ENCODE measurements at places on chromosomes 13 and 19.

DNA sequence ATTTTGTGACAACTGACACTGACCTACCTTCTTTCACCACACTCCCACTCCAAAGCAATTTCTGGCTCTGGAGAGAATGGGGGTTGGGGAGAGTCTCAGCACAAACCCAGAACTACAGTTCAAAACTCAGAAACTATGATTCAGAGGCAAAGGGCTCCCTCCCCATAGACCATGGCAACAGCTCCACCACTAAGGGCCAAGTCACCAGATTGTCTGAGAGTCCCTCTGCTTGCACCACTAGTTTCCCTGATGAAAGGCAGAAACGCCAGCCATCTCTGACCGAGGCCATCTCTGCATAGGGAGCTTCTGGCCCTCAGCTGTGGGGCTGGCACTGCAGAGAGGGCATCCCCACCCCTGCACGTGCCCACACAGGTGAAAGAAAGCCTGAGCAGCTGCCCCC, 112.4 kb upstream of the VSTM2B start:
- no peak overlapping the region for H3K27ac ChIP-seq
- H3K4me1 ChIP-seq, result no peaks in the 10 kb centered on the region
- no peaks in the 10 kb centered on the region for H3K27me3 ChIP-seq
- no peak for DNase-seq
- H3K4me3 ChIP-seq, result no peak overlapping the region

DNA sequence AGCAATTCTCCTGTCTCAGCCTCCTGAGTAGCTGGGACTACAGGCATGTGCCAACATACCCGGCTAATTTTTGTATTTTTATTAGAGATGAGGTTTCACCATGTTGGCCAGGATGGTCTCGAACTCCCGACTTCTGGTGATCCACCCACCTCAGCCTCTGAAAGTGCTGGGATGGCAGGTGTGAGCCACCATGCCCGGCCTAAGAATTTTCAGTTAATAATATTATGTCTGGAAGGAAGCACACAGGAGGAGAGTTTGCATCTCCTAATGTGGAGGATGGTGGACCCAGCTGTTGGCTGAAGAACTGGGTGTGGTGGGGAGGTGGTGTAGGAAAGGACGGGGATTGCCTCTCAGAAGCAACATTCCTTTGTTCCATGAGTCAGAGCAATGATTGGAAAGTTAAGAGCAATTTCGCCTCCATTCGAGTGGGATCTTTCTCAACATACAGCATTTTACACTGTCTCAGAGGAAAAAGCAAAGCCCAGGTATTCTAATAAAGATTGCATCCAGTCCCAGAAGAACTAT, 11.9 kb downstream of the PDCD2L start:
- H3K4me1 ChIP-seq, result no peaks in the 10 kb centered on the region
- no peak overlapping the region for H3K27ac ChIP-seq
- DNase-seq, result no peak
- no peaks in the 10 kb centered on the region for H3K27me3 ChIP-seq

DNA sequence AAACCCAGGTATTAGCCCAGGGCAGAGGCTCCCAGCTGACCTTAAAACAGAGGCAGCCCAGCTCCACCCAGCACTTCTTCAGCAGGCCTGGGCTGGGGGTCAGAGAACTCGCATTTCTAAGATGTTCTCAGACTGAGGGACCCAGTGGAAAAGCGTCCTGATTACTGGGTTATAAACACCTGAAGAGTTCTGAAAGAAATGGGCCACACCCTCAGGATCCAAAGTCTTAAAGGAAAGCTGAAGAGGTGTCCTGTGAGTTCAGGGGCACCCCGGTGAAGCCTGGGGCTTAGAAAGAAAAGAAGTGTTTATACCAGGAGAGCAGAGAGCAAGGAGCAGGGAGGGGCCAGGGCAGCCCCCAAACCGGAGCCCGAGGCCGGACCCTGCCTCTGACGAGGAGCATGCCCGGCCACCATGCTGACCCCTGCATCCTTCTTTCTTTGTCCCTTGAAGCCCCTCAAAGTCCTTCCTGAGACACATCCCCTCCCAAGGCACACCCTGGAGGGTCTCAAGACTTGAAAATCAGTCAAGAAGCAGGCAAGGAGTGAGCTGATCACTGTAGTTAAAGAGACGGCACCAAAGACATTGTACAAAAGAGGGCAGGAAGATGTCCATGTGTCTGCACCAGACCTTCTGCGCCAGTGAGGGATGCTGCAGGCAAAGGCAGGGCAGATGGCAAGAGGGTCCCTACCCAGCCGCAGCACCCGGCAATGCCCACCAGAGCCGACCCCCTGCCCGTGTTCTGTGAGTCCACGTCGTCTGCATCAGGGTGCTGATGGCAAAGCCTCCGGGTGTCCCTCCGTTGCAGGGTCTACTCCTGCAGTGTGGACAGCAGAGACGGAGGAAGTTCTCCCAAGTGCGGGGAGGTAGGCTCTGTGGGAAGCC, 10.6 kb upstream of the RAB20 start:
- H3K4me3 ChIP-seq, result no peak overlapping the region
- DNase-seq, result no peak
- H3K27ac ChIP-seq, result no peak overlapping the region
- peaks cover 8% of the 10 kb centered on the region for H3K27me3 ChIP-seq
- H3K36me3 ChIP-seq, result no peaks in the 10 kb centered on the region

DNA sequence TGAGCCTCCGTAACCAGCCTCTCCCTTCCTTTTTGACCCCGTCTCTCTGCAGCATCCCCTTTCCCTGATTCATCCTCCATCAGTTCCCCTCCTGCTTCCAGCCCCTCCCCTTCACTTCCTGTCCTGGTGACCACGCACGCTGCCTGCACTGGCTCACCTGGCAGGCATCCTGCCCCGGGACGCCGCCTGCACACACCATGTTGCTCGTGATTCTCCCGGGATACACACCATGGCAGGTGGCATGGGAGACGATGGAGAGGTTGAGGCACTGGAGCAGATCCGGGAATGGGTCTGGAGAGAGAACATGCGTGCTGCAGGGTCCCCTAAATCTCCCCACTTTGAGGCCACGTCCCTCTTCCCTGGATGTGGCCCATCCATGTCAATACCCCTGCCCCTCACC, 4.2 kb downstream of the KLK12 start:
- H3K36me3 ChIP-seq, result no peaks in the 10 kb centered on the region
- no peaks in the 10 kb centered on the region for H3K4me1 ChIP-seq
- no peaks in the 10 kb centered on the region for H3K27me3 ChIP-seq
- no peak overlapping the region for H3K27ac ChIP-seq

- no peak overlapping the region for H3K27ac ChIP-seq
- no peaks in the 10 kb centered on the region for H3K4me1 ChIP-seq
- H3K27me3 ChIP-seq, result peaks cover 2% of the 10 kb centered on the region
- H3K36me3 ChIP-seq, result no peaks in the 10 kb centered on the region
- DNase-seq, result no peak
Observed at GRCh38 chr13:58933475-58933874, 1230.3 kb downstream of the DIAPH3 start.

- no peaks in the 10 kb centered on the region for H3K36me3 ChIP-seq
- peaks cover 25% of the 10 kb centered on the region for H3K4me1 ChIP-seq
- no peak for DNase-seq
- H3K27me3 ChIP-seq, result no peaks in the 10 kb centered on the region
- H3K4me3 ChIP-seq, result no peak overlapping the region
Observed at GRCh38 chr13:51614350-51614786, 30.1 kb downstream of the WDFY2 start.

DNA sequence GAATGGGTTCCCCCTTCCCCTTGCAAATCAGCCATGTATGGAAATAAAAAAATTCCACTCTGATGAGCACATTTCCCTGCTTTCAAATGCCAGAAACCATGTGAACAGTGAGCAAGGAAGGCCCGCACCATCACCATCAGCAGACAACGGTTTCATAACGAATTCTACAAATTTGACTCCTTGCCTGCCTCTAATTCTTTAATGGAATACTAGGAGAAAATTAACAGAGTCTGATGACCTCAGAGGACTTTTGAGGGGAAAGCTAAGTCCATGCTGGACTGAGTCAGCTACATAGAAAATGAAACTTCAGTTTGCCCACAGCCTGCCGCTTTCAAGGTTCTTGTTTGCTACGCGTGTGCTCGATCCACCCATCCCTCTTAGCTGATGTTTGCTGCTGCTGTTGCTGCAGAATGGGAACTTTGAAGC, 46.7 kb upstream of the KL start:
- DNase-seq, result no peak
- no peak overlapping the region for H3K27ac ChIP-seq
- H3K36me3 ChIP-seq, result no peaks in the 10 kb centered on the region
- no peaks in the 10 kb centered on the region for H3K4me1 ChIP-seq
- H3K4me3 ChIP-seq, result no peak overlapping the region

DNA sequence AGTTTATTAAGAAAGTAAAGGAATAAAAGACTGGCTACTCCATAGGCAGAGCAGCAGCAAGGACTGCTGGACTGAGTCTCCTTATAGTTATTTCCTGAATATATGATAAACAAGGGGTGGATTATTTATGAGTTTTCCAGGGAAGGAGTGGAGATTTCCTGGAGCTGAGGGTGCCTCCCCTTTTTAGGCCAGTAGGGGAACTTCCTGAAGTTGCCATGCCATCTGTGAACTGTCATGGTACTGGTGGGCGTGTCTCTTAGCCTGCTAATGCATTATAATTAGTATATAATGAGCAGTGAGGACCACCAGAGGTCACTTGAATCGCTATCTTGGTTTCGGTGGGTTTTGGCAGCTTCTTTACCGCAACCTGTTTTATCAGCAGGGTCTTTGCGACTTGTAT, 13.5 kb downstream of the ZSCAN5A start:
- H3K27me3 ChIP-seq, result no peaks in the 10 kb centered on the region
- no peak overlapping the region for H3K4me3 ChIP-seq
- DNase-seq, result no peak
- no peaks in the 10 kb centered on the region for H3K36me3 ChIP-seq
- H3K4me1 ChIP-seq, result peaks cover under 1% of the 10 kb centered on the region
- H3K27ac ChIP-seq, result no peak overlapping the region

GRCh38 chr19:49930483-49931011, 1.2 kb upstream of the NUP62 start:
- H3K4me1 ChIP-seq, result peaks cover 11% of the 10 kb centered on the region
- peak overlapping the region; percentile 78 for H3K27ac ChIP-seq
- H3K4me3 ChIP-seq, result no peak overlapping the region
- DNase-seq, result no peak

- no peaks in the 10 kb centered on the region for H3K27me3 ChIP-seq
- no peak overlapping the region for H3K4me3 ChIP-seq
- no peak for DNase-seq
- no peaks in the 10 kb centered on the region for H3K4me1 ChIP-seq
- no peak overlapping the region for H3K27ac ChIP-seq
- no peaks in the 10 kb centered on the region for H3K36me3 ChIP-seq
Observed at GRCh38 chr19:55504252-55504603, 16.0 kb downstream of the SSC5D start.

DNA sequence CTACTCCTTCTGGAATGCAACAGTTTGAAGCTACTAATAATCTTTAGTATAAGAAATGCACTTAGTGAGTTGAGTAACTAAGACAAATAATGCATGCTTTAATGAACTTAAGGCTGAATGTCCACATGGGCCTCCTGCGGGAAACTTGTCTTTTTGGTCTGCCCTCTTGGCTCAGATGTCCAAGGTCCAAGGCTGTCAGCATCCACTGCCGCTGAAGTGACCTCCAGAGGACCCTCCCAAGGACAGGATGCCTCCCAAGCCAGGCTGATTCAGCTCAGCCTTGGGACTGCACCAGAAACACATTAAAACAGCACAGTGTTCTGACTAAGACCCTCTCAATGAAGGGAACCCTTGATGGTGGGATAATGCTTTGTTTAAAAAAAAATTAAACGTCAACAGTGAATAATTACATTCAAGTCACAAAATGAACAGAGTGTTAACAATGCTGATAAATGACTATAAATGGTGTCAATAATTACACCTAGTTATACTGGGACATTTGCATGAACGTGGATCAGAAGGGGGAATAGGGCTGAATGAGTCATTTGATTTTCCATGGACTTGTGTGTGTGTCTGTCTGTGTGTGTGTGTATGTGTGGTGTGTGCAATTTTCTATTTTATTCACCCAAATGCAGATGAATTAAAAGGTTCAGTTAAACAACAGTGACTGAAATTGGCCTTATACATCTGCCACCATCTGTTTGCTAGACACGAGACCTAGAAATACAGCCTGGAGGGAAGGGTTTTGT, 150.5 kb downstream of the COL4A1 start:
- peaks cover 53% of the 10 kb centered on the region for H3K36me3 ChIP-seq
- H3K27ac ChIP-seq, result no peak overlapping the region
- no peak overlapping the region for H3K4me3 ChIP-seq
- no peaks in the 10 kb centered on the region for H3K4me1 ChIP-seq

DNA sequence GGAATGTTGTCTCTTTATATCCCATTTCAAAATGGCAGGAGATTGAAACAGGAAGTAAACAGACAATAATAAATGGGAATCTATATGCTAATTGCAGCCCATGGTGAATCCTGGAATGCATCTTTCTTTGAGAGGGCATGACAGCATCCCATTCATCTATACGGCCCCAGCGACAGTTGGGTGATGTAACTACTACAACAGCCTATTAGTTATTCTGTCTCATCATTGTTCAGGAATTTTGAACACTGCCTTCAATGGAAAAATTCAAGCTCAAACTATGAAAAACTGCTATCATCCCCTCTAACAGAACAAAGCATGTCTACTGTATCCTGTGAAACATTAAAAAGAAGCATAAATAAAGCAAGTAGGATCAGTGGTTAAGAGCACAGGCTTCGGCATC, 262.1 kb downstream of the DCT start:
- no peaks in the 10 kb centered on the region for H3K4me1 ChIP-seq
- H3K27me3 ChIP-seq, result no peaks in the 10 kb centered on the region
- H3K36me3 ChIP-seq, result no peaks in the 10 kb centered on the region
- no peak overlapping the region for H3K27ac ChIP-seq
- DNase-seq, result no peak

GRCh38 chr13:39201180-39201579, 162.9 kb downstream of the NHLRC3 start:
- no peak for DNase-seq
- H3K27ac ChIP-seq, result no peak overlapping the region
- H3K4me3 ChIP-seq, result no peak overlapping the region

- no peak overlapping the region for H3K27ac ChIP-seq
- no peak for DNase-seq
- H3K27me3 ChIP-seq, result no peaks in the 10 kb centered on the region
- H3K36me3 ChIP-seq, result no peaks in the 10 kb centered on the region
- H3K4me3 ChIP-seq, result no peak overlapping the region
Observed at GRCh38 chr13:66323745-66324347, 906.3 kb downstream of the PCDH9 start.

Data from RWPE2 (cell line).